ENCODE measurements at places on chromosomes 4 and X.

DNA sequence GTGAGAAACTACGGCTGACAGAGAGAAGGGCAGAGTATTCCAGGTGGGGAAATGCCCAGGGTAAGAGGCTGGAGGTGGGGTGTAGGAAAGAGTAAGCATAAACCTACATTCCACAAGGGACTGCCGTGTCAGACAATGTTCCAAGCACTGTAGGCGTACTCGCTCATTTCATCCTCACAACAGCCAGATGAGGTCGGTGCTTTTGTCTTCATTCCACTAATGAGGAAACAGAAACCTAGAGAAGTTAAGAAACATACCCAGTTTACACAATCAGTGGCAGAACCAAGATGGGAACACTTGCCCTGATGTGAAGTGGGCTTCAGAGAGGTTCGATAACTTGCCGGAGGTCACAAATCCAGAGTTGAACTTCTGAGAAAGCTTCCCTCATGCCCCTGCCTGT is 4.6 kb downstream of the SASH3 start:
- DNase-seq = no peak

GRCh38 chr4:57102050-57102624 is 8.0 kb downstream of the IGFBP7 start:
- DNase-seq = no peak

DNA sequence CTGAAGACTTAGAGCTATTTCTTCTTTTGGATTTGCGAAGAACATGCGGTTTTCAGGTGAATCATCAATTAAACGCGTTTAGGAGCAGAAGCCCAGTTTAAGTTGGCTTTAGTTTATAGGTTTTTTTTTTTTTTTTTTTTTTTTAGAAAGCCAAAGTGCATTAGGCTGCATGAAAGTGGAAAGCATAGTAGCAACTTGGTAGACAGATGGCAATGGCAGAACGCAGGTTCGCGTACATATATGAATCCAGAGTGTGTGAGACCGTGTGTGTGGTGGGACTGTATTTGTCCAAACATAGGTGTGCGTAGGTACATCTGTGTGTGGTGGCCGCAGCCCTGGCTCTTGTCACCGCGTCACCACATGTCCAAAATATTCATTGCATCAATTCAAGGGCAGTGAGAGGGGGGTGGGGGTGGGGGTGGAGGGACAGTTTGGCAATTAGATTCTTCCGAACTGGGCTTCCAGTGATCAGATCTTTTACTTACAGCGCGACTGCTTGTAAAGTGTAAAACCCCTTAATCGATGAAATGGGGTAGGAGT is 901 bp downstream of the JADE1 start:
- peak; percentile 21 for DNase-seq

GRCh38 chrX:29547877-29548276 is 667.5 kb upstream of the MAGEB2 start:
- no peak for DNase-seq

DNA sequence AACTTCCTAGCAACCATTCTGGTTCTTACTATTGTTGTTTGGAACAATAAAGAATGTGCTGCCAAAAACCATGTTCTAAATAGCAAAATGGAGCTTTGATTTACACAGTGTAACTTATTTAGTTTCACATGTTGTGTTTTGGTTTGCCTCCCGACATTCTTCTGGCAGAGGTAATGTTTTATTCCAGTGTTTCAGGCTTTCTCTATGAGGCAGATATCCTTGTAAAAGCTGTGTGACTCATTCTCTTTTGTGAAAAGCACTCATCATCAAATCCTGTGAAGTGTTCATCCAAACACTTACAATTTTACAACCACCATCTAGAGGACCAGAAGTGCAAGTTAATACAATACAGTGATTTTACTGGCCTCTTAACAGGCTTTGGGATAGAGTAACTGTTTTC is 219.0 kb upstream of the GIMD1 start:
- DNase-seq = no peak

DNA sequence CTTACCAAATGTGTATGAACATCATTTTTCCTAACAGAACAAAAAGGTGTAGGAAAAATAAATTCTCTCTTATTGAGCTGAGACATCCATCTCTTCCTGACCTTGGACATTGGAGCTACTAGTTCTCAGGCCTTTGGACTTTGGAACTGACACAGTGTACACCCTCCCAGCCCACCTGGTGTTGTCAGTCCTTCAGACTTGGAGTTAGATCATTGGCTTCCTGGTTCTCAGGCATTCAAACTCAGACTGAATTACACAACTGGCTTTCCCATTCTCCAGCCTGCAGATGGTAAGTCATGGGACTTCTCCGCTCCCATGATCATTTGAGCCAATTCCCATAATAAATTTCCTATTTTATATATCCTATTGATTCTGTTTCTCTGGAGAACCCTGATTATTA is 84.8 kb upstream of the EDNRA start:
- DNase-seq = no peak

GRCh38 chr4:142913461-142914030 is 67.4 kb upstream of the INPP4B start:
- no peak for DNase-seq

DNA sequence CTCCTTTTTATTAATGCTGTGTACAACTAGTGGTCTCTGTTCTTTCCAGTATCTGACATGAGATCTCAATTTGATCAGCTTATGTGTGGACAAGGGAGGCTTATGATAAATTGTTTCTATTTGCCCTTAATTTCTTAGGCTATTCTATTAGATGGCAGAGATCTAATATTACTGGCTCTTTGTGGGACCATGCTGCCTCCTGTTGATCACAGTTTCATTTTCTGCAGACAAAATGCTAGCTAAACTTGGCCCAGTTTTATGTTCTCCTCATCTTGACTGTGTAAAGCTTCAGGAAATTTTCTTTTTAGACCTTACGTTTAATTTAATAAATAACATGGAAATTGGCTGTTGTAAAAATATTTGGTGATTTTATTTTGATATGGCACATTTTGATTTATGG is 627.1 kb upstream of the AADAT start:
- DNase-seq = no peak
